ENCODE measurements at places on chromosomes 12 and 14.
A peak's percentile ranks its signal among the peaks of the same experiment; 100 is the strongest.

DNA sequence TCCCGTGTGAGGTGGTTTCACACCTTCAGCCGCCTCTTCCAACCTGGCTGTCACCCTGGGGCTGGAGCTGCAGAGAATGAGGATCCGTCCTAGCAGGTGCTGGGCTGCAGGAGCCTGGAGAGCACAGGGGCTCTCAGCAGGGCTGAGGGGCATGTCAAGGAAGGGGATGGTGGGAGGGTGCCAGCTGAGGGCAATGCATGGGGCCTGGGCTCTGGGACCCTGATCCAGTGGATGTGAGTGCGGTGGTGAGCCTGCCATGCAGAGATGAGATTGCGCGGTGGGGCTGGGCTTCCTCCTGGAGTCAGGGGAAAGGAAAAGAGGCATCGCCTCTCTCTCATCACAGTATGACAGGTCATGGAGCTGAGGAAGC is 31.5 kb downstream of the ANAPC7 start:
- H3K27me3 ChIP-seq = no peaks in the 10 kb centered on the region
- H3K36me3 ChIP-seq = peaks cover 22% of the 10 kb centered on the region
- DNase-seq = no peak
- H3K4me1 ChIP-seq = peaks cover 2% of the 10 kb centered on the region

GRCh38 chr12:79559591-79559990 is 131.2 kb downstream of the PAWR start:
- no peak for DNase-seq
- H3K27me3 ChIP-seq = no peaks in the 10 kb centered on the region
- H3K4me1 ChIP-seq = no peaks in the 10 kb centered on the region
- no peak overlapping the region for H3K4me3 ChIP-seq
- no peaks in the 10 kb centered on the region for H3K36me3 ChIP-seq

- DNase-seq = peak; percentile 61
- no peak overlapping the region for H3K27ac ChIP-seq
- H3K36me3 ChIP-seq = no peaks in the 10 kb centered on the region
- peaks cover 3% of the 10 kb centered on the region for H3K27me3 ChIP-seq
Observed at GRCh38 chr14:75636100-75636692, 24.5 kb downstream of the ERG28 start.

DNA sequence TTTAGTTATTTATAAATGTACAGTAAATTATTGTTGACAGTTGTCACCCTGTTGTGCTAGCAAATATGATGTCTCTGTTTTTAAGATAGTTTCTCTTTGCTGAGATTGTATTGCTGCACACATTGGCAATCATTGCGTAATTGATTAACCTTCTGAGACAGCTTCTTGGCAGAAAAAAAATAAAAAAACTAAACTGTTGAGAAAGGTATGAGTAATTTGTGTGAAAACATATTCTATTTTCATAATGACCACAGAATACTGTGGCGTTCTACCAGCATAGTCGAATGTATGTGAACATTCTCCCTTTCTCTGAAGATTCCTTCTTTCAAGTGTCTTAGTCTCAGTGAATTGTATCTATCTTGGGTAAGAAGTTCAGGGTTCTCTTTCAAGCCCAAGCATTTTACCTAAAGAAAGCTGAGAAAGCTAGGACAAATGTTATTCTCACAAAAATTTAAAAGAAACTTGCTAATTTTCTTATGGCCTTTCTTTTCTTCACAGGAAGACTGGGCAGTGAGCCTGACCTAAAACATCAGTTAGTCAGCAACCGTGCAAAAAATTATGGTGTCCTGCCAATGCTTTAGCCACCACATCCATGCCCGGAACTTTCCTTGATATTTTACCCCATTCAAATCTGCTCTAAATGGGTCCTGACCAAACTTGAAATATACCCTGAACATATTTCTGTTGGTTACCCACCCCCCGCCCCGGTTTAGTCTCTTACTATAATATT is 69.0 kb upstream of the REP15 start:
- H3K27me3 ChIP-seq = no peaks in the 10 kb centered on the region
- peaks cover 17% of the 10 kb centered on the region for H3K4me1 ChIP-seq
- peak; percentile 93 for DNase-seq
- H3K27ac ChIP-seq = peak overlapping the region; percentile 59

All from fibroblast of lung (primary cell).